ENCODE measurements at places on chromosomes 5 and 9.

- no peak for DNase-seq
Measured at GRCh38 chr9:120715389-120715924, 1.2 kb upstream of the MEGF9 start.

GRCh38 chr5:57324861-57325260 lies 151.0 kb downstream of the GPBP1 start:
- DNase-seq, result no peak

GRCh38 chr5:150670275-150670947 lies 9.4 kb downstream of the MYOZ3 start:
- DNase-seq, result no peak

- DNase-seq, result no peak
Measured at GRCh38 chr5:113163328-113163727, 186.7 kb downstream of the DCP2 start.

- no peak for DNase-seq
Measured at GRCh38 chr5:76765249-76765648, 49.3 kb downstream of the F2R start.

DNA sequence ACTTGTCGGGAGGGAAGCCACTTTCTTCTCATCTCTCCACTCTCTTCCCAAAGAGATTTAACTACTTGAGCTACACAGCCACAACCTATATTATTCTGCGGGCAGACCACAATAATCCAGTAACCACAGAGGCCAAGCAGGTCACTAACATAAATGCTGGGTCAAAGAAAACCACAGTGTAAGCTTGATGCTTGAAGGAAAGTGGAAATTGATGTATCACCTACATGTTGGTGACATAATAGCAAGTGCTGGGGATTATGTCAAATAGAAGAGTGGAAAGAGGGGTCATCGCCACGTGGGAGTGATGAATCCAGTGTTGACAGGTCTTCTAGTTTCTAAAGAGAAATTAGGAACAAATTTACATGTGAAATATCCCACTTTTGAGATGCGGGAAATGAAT lies 40.9 kb downstream of the RFK start:
- no peak for DNase-seq

- no peak for DNase-seq
Measured at GRCh38 chr5:161007879-161008278, 155.9 kb upstream of the ATP10B start.

DNA sequence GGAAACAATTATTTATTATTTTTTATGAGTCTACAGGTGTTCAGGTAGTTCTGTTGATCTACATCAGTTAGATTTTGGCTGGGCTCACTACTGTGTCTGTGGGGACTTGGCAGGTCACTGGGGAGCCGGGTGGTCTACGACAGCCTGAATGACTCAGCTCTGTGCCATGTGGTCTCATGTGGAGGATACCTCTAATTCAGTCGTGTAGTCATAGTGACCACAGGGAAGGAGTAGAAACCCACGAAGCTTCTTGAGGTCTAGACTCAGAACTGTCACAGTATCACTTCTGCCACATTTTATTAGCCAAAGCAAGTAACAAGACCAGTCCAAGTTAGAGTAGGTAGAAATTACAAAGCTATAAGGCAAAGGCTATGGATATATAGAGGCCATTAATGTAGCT lies 64.7 kb upstream of the GRAMD2B start:
- no peak for DNase-seq

DNA sequence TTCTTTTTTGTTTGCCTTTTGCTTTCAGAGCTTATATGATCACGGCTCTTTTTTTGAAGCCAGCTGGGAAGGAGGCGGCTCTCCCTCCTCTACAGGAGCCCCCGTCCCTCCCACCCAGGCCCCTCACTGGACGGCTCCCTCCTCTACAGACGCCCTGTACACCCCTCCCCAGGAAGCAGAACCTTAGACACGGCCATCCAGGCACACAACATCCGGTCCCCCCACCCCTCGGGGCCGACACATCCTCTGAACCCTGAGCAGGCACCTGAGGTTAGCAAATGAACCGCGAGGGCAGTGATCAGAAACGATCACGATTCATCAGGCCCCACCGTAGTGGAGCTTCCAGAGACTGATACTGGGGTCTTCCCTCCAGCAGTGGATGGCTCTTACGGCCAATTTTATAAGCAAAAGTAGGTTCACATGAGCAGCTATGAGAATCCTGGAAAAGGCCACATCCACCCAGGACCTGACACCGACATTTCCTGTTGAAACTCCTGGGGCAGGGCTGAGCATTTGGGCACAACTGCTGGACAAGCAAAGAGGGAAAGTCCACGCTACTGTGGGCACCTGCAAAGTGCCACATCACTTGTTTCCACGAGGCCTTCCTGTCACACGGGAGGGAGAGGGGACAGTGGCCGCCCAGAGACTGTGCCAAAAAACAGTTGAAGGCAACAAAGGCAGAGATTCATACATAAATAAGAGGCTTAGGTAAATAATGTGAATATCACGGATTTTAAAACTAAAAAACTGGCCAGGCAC lies 78.9 kb downstream of the SEMA4D start:
- no peak for DNase-seq

- DNase-seq, result no peak
Measured at GRCh38 chr5:11563822-11564221, 340.4 kb downstream of the CTNND2 start.
